Renal cortical epithelial cell (primary cell): ENCODE measurements at places on chromosomes 3 and 15. TPM values are rescaled to one million over a fixed set of nuclear protein-coding genes. Genes with fewer than 3 reads are reported as not detected.

GPR27 gene
- total RNA-seq: 4.0 and 6.2 TPM in 2 replicates

CADM2 gene
- under 0.01 TPM in 1 of 2 replicates, not detected in the other for total RNA-seq

CCDC174 gene
- 16.2 and 18.9 TPM in 2 replicates for total RNA-seq

DISP2 gene
- total RNA-seq: 0.17 and 0.25 TPM in 2 replicates

ZBTB47 gene
- total RNA-seq: 16.7 and 39.2 TPM in 2 replicates

STXBP5L gene
- total RNA-seq: 0.05 TPM in 1 of 2 replicates, not detected in the other

SCAANT1 gene
- total RNA-seq: not detected in 2 replicates
